Breast epithelium (tissue), 4 donors: ENCODE measurements at places on chromosomes 4 and X. TPM values are rescaled to one million over a fixed set of nuclear protein-coding genes. Genes with fewer than 3 reads are reported as not detected.

DNA sequence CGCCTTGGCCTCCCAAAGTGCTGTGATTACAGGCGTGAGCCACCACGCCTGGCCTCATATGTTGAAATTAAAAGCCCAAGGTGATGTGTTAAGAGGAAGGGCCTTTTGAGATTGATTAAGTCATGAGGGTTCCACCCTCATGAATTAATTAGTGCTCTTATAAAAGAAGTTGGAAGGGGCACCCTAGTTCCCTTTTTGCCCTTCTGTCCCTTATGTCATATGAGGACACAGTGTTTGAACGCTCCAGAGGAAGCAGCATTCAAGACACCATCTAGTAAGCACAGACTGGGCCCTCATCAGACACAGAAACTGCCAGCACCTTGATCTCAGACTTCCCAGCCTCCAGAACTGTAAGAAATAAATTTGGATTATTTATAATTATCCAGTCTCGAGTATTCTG lies 5.1 kb upstream of the APLN start:
- H3K27me3 ChIP-seq, result peaks cover 32% of the 10 kb centered on the region
- H3K4me1 ChIP-seq, result no peaks in the 10 kb centered on the region
- H3K4me3 ChIP-seq, result no peak overlapping the region
- H3K27ac ChIP-seq, result no peak overlapping the region
- no peak for DNase-seq
- no peaks in the 10 kb centered on the region for H3K36me3 ChIP-seq

DNA sequence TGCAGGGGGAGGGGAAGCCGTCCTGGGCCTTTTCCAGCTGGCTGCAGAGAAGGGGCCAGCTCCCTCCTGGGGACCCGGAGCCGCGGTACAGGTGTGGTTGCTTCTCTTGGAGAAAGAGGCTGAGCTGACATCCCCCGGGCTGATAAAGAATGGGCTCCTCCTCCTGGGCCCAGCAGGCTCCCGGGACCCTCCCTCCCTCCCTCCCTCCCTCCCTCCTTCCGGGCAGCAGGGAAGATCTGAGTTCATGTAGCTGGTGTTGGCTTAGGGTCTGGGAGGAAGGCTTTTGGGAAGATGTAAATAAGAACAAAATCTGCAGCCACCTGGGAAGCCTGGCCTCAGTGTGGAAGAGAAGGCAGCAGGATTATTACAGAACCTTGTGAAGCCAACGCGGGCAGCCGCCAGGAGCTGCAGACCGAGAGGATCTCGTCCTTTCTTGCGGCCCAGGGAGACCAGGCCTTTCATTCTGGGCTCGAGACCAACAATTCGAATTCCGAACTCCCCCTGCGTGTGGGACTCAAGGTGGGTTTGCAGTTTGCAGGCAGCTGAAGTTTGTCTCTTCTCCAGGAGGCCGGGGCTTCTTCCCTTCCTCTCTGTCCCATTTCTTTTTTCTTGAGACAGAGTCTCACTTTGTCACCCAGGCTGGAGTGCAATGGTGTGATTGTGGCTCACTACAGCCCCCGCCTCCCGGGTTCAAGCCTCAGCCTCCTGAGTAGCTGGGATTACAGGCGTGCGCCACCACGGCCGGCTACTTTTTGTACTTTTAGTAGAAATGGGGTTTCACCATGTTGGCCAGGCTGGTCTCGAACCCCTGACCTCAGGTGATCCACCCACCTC lies at the start of gene PLCXD1:
Gene PLCXD1 (plus strand): TSS at position 216 of the 834 bp plus-strand sequence. CDS start 2,807 bp downstream, outside the sequence.
- no peak within 1 kb of the TSS for H3K27ac ChIP-seq
- no peaks in the 10 kb centered on the region for H3K36me3 ChIP-seq
- peak within 1 kb of the TSS; percentile 35 for H3K4me3 ChIP-seq
- no peaks in the 10 kb centered on the region for H3K4me1 ChIP-seq

DNA sequence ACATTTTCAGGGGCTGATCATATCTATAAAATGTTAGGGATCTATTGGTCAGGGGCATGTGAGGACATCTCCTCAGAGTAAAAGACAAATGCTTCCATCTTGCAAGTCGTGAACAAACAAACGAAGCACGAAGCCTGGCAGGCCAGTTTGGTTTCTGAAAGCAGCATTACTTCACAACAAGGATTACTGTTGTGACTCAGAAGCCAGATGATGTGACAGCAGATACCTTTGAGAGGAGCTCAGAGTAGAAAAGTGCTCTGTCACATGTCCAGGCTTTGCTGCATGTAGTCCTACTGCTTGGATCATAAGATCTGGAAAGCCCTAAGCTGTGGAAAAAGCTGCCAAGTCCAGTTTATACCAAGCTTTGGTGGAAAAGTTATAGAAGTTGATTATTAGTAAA lies 1827.2 kb downstream of the ARAP2 start:
- H3K4me1 ChIP-seq, result no peaks in the 10 kb centered on the region
- no peak overlapping the region for H3K27ac ChIP-seq
- no peak overlapping the region for H3K4me3 ChIP-seq
- H3K36me3 ChIP-seq, result no peaks in the 10 kb centered on the region
- H3K27me3 ChIP-seq, result no peaks in the 10 kb centered on the region

- H3K36me3 ChIP-seq, result no peaks in the 10 kb centered on the region
- H3K27ac ChIP-seq, result no peak overlapping the region
- no peak for DNase-seq
- H3K27me3 ChIP-seq, result peaks cover 9% of the 10 kb centered on the region
Measured at GRCh38 chrX:118621081-118621759, 106.2 kb upstream of the IL13RA1 start.

DNA sequence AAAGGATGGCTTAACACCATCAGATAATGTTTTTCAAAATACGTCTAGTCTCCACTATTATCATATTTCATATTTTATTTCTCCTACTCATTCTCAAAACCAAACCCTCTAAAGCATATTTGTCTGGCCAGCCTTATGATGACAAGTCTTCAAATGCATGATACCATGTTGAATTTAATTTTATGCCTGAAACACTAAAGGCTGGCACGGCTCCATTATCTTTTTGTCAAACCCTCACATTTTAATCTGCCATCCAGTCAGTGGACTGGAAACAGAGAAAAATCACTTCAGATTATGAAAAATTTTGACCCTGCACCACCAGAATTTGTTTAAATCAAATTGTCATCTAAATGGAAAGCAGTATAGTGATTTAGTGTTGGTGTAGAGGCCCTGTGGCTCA lies 42.9 kb downstream of the SCD5 start:
- DNase-seq, result no peak
- no peaks in the 10 kb centered on the region for H3K4me1 ChIP-seq
- no peaks in the 10 kb centered on the region for H3K27me3 ChIP-seq

DNA sequence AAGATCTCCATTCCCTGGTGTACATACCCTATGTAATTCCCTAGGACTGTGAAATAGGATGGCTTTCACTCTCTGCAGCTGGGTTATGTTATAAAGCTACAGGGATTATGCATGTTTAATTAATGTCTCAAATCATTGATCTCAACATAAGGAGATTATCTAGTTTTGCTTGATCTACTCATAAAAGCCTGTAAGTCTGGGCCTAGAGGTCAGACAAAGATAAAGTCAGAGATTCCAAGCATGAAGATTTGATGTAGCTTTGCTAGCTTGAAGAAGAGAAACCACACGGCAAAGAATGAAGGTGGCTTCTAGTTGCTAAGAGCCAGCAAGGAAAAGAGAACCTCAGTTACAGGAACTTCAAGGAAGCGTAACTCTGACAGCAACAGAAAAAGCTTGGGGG lies 456.9 kb downstream of the CCSER1 start:
- H3K4me3 ChIP-seq, result no peak overlapping the region
- no peaks in the 10 kb centered on the region for H3K36me3 ChIP-seq
- no peaks in the 10 kb centered on the region for H3K4me1 ChIP-seq
- no peak for DNase-seq

GRCh38 chr4:185219551-185220344 lies 10.3 kb downstream of the SNX25 start:
- H3K27me3 ChIP-seq, result no peaks in the 10 kb centered on the region
- no peaks in the 10 kb centered on the region for H3K4me1 ChIP-seq
- no peaks in the 10 kb centered on the region for H3K36me3 ChIP-seq
- no peak for DNase-seq
- H3K4me3 ChIP-seq, result no peak overlapping the region

DNA sequence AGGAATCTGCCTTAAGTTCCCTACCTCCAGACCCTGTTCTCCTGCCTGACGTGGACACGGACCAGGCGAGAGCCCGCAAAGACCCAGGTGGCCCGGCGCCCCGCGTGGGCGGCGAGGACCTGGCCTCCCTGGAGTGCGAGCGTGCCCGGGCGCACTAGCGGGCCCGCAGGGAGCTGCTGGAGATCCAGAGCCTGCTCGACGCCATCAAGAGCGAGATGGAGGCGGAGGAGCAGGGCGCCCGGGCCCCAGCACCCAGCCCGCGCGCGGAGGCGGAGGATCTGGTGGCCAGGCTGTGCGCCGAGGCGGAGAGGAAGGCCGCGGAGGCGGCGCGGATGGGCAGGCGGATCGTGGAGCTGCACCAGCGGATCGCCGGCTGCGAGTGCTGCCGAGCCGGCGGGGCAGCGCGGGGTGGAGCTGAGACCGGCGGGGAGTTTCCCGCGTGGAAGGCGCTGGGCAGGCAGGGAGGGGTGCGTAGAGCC lies 18.2 kb downstream of the MRFAP1 start:
- H3K4me1 ChIP-seq, result no peaks in the 10 kb centered on the region
- DNase-seq, result peak; percentile 56
- peak overlapping the region; percentile 43 for H3K4me3 ChIP-seq
- no peaks in the 10 kb centered on the region for H3K36me3 ChIP-seq

DNA sequence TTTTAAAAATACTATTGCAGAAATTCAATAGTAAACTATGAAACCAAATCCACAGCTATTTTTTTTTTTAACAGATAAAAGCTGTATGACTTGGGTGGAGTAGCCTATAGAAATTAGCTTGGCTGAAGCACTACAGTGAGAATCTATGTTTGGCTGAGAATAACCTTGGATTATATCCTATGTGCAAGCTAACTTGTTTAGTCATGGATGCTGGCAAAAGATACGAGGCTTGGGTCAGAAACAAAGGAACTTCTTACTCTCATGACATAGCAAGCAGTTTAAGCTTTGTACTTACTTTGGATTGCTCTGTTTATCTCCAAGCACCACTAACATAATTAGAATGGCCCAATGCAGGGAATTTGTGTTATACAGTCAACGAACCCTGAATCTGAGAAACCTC lies 119.2 kb upstream of the GRID2 start:
- no peak overlapping the region for H3K4me3 ChIP-seq
- no peak overlapping the region for H3K27ac ChIP-seq
- no peaks in the 10 kb centered on the region for H3K36me3 ChIP-seq
- no peaks in the 10 kb centered on the region for H3K27me3 ChIP-seq

DNA sequence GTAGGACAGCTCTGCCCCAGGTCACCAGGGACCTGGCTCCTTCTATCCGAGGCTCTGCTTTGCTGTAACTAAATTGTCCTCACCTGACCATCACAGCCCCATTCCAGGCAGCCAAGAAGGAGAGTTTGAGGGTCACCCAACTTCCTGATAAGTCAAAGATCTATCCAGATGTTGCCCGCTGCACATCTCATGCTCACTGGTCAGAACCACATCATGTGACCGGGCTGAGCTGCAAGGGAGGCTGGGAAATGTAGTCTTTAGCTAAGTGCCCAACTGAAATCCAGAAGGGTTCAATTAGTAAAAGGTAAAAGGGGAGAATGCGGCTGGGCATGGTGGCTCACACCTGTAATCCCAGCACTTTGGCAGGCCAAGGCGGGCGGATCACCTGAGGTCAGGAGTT lies 18.4 kb downstream of the HMX1 start:
- no peak overlapping the region for H3K27ac ChIP-seq
- H3K4me3 ChIP-seq, result no peak overlapping the region

- H3K4me3 ChIP-seq, result no peak overlapping the region
- no peak overlapping the region for H3K27ac ChIP-seq
- DNase-seq, result no peak
Measured at GRCh38 chr4:189510601-189511000, 430.1 kb upstream of the FRG1 start.

COQ2 gene
- total RNA-seq, result 9.4 TPM

TFDP3 gene
- total RNA-seq, result not detected

EDNRA gene
- 5.2 TPM for total RNA-seq

ALG13 gene
- total RNA-seq, result 69.5 TPM
